Hypothalamus (tissue), 51 donors: ENCODE measurements at places on chromosomes 2 and 18.

- no peak for DNase-seq
These were observed 230.8 kb downstream of the ATAD2B start for GRCh38 chr2:23695890-23696751.

DNA sequence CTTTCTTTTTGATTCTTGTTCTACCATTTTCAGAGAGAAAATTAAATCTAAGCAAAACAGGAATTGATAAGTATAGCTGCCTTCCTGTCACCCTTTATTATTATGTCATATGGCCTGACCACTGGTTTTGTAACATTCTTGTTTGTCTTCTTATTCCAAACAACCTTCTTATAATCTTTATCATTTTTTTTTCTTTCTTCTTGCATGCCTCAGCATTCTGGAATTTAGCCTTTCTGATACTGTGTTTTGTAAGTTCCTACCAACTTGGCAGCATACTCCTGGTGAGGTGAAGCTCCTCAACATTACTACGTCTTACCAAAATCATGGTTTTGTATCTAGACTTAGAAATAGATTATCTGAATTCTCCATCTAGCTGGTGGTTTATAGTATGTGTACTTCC is 199.2 kb downstream of the CAMKMT start:
- no peak for DNase-seq

DNA sequence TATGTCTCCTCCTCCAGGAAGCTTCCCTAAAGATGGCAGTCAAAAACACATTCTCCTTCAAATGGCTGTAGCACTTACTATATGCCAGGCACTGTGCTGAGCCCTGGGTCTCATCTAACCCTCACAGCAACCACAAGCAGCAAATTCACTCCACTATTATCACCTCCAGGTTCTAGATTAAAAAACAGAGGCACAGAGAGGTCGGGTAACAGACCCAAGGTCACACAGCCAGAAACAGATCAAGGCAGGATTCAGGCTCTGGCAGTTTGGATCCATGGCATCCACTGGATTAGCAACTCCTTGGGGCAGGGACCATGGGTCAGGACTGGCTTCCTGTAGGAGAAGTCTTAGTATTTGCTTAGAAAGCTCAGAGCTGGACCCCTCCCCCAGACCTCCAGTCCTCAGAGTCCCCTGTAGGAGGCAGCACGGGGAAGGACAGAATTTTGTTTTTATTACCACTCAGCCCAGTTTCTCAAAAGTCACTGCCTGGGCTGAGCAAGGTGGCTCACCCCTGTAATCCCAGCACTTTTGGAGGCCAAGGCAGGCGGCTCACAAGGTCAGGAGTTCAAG is 34.4 kb downstream of the ZFP36L2 start:
- no peak for DNase-seq

DNA sequence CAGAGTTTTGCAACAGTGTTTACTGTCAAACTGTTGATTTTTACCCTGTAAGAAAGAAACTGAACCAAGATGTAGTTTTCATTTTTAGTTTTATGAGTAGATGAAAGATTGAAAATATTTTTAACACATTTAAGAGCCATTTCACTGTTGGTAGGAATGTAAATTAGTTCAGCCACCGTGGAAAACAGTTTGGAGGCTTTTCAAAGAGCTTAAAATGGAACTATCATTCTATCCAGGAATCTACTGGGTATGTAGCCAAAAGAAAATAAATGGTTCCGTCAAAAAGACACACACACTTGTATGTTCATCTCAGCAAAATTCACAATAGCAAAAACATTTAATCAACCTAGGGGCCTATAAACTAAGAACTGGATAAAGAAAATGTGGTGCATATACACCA is 729.8 kb upstream of the CDH7 start:
- no peak for DNase-seq

DNA sequence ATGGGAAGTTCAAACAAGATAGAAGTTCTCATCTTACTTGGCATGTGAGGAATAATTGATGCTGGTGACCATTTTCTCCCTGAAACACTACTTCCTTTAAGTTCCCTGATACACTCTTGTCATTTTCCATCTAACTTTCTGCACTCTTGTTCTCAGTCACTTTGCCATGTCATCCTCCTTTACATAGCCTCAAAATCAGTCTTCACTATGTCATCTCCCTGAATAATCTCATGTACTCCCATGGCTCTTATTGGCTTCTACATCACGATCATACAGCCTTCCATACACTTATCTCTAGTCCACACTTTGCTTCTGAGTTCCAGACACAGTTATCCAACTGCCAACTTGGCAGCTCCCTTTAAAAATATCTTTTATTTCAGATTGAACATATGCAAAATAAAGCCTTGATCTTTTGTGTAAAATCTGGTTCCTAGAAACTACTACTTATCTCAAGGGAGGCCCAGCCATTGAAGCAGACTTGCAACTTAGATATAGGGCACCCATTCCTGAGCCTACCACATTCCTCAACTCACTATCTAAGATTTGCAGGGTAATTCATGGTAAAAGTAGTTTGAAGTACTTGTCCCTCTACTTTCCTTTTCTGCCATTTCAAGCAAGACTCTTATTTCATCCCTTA is 1070.2 kb upstream of the NXPH2 start:
- DNase-seq: no peak

DNA sequence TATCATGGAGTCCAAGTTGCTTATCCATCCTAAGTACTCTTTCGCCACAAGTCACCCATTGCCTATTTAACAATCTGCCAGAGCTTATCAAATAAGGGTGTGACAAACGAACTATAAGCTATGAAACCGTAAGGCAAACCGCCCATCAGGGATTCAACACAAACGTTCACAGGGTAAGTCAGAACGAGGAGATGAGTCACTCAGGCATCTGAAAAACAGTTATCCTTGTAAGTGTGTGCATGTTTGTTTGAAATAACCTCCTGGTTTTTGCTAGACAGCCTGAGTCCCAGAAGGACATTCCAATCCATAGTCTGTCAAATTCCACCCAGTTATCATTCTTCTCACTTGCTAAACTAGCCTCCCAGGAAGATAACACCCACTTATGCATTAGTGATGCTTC is 299.1 kb downstream of the PAX3 start:
- DNase-seq: no peak

DNA sequence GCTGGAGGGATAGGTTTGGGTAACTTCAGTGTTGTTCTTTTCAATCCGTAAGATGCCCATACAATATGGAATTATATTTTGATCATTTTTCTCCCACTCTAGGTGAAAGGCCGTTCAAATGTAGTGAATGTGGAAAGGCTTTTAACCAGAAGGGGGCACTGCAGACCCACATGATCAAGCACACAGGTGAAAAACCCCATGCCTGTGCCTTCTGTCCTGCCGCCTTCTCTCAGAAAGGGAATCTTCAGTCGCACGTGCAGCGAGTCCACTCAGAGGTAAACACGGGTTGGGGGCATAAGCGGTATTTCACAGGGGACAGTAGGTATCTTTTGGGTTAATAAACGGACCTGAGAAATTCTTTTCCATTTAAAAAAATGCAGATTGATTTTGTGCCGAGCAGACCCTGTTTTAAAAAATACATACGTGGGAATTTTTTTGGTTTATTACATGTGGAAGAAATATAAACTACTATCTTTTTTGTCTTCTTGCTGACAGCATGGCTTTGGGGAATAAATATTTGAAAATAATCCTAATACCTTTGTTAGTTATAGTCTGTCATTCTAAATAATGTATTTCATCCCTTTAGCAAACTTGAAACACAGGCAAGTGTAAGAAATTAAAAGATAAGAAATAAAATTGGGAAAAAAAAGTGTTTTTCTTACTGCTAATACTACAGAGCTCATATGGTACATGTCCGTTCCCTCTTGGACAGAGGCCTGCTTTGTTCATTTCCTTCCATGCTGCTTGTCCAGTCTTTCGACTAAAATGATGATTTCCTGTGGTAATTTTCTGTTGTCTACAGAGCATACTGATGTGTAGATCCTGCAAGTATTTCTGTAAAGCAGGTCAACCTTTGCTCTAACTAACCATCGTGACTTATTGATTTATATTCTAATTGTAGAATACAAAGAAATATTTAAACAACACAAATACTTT is 53.3 kb downstream of the ZNF236 start:
- DNase-seq: no peak

DNA sequence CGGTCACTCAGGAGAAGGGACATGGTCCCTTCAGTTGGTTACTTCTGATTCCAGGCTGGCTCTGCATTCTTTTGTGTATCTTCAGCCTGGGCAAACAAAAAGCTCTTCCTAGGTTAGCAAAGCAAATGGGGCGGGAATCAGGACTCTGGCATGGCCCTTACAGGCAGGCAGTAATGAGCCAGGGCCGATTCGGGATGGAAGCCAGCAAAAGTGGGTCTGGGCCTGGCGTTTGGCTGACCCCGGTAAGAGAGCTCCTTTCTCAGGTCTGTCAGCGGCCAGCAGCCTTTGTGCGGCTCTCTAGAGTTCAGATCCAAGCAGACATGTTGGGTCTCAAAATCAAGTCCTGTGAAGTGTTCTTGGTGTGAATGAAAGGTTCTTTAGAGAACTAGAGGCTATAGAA is 81.5 kb upstream of the EML6 start:
- peak; percentile 71 for DNase-seq

- no peak for DNase-seq
These were observed 1237.8 kb downstream of the SUCLG1 start for GRCh38 chr2:83221258-83221657.

DNA sequence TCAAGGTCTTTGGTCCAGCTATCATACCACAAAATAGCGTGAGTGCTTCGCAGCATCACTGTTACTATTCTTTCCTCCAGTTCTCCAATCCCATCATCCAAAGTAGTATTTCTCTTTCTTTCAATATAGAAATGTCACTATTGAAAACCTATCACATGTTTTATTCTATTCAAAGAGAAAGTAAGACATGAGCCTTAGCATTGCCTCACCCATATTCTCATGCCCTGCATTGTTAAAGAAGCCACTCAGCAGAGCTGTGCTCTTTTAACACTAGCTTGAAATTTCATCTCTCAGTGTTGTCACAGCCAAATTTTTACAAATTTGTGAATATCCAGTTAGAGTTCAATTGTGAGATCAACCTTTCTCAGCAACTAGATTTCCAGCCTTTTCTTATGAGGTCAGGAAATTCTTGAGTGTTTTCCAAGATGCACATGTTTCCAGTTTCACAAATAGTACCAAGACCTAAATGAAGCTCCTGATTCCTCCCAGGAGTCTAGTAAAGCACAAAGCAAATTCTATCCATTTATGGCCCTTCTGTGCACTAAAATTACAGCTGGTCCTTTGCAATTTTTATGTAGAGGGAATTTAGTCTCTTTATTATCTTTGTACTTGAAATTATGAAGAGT is 343.7 kb downstream of the SPAG16 start:
- DNase-seq: no peak

DNA sequence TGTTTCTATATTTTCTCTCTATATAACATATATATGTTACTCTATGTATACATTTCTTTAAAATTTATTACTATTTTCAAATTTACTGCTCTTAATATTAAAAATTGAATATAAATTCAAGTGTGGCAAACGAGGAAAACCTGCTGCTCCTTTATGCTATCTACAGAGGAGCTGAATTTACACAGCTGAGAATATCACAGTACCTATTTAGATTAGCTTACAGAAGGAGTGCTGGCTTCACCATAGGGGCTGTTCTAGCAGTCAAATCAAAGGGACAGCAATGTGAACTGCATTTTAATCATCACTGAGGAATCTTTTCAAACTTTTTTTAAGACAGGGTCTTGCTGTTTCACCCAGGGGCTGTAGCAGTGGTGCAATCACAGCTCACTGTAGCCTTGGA is 213.8 kb downstream of the SRBD1 start:
- no peak for DNase-seq

DNA sequence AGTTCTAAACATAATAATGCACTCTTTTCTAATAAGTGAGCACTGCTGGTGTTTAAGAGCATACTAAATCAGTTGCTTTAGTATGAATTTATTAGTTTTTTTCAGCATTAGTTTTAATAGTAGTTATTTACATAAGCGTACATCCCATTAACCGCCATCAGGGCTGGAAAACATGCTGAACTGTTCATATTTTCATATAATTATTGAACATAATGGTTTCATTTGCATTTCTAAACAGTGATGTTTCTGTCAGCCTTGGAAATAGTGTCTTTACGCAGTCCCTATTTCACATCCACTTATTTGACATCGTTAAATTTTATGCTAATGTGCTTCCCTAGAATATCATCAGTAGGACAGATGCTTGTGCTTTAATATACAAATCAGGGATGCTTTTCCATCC is 71.5 kb downstream of the KIAA1328 start:
- no peak for DNase-seq

DNA sequence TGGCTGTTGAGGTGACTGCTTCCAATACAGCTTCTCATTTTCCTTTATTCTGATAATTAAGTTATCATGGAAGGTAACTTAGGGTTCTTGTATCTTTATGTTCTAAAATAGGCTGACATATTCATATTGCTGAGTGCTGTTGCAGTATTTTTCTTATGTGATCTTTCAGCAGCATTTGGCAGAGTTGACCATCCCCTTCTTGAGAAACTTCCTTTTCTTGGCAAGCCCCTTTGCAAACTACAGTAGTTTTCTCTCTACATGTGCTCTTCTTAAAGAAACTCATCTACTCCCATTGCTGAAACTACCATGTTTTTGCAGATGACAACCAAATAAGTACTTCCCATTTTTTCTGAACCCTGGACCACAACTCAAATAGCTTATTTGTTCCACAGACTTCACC is 476.5 kb upstream of the TRIB2 start:
- no peak for DNase-seq

DNA sequence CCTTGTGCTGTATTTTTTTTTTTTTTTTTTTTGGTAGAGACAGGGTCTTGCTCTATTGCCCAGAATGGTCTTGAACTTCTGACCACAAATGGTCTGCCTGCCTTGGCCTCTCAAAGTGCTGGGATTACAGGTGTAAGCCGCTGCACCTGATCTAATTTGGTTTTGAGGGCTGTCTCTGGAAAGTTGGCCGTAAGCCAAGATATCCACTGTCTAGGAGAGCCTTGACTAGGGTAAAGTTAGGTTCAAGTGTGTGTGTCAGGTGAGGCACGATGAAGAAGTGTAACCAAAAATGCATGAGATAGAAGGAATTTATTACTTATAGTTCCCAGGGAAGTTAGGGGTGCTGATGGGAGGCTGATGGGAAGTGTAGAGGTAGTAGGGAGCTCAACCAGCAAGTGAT is 46.7 kb downstream of the INO80C start:
- DNase-seq: no peak

DNA sequence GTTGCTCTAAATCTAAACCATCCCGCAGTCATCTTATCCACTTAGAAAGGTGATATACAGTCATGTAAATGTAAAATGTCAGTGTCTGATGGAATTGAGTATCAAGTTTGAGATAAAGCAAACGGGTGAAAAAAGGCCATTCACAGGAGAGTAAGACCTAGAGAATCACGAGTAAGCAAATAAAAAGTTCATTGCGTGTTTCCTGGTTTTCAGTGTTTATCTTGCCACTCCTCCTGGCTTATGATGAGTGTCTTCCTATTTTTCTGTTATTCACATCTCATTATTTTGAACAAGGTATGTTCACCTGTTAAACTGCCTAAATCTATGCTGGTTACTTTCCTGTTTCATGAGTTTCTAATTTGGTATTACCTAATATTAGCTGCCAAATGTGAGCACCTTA is 68.8 kb downstream of the ITGA4 start:
- DNase-seq: no peak

GRCh38 chr2:17918789-17919188 is 40.3 kb downstream of the KCNS3 start:
- DNase-seq: no peak

- DNase-seq: no peak
These were observed 80.2 kb downstream of the TCF7L1 start for GRCh38 chr2:85213404-85213803.

GRCh38 chr2:146461068-146461467 is 1383.8 kb upstream of the ACVR2A start:
- DNase-seq: no peak
